HCT116 (cell line): ENCODE measurements at places on chromosomes 1 and 21. TPM values are rescaled to one million over a fixed set of nuclear protein-coding genes. Genes with fewer than 3 reads are reported as not detected.

DNA sequence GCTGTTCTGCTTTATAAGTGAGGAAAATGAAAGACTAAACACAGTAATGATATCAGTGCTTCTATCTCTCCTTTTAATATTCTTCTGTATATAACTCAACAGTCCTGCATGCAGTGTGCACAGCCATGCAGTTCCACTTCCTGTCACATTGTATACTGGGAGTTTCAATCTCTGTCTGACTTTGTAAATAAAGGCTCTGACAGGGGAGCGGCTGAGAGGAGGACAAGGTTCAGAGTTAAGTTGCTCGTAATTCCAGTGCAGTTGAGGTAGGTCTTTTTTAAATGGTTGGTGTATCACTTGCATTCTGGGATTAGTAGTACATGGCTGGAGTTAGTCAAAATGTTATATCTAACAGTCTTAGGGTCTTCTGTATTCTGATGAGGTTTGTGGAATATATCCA lies 264.5 kb downstream of the OLFM3 start:
- no peak for DNase-seq
- H3K4me3 ChIP-seq = no peak overlapping the region
- H3K27ac ChIP-seq = no peak overlapping the region
- no peaks in the 10 kb centered on the region for H3K4me1 ChIP-seq
- no peaks in the 10 kb centered on the region for H3K27me3 ChIP-seq
- no peaks in the 10 kb centered on the region for H3K36me3 ChIP-seq

The COL9A2 gene
- 2.4 TPM for total RNA-seq

The AMY2B gene
- 2.6 TPM for total RNA-seq

DNA sequence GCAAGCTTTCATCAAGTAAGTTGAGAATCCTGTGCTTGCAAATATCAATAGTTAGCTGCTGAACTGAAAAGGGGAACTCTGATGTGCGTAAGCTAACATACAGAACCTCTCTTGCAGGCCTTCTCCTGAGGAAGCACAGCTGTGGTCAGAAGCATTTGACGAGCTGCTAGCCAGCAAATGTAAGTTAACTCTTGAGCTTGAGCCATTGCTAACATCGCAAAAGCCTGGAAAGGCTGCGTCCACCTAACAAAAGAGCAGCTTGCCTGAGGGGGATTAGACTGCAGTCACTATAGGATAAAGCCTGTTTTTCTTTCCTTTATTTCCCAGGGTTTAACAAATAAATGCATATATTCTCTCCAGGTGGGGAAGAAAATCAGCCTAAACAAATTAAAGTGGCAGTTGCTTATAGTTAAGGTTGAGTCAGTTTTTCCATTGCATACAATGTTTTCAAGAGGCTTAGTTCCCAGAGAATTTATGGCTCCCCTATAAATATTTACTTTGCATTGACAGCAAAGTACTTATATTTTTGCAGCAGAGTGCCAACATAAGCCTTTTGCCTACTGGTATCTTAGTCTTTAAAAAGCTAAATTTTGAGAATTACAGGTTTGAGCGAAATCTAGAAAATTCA lies 1.5 kb downstream of the RGS2 start:
- H3K27me3 ChIP-seq = no peaks in the 10 kb centered on the region
- H3K4me1 ChIP-seq = peaks cover 37% of the 10 kb centered on the region
- H3K36me3 ChIP-seq = peaks cover 17% of the 10 kb centered on the region; the same call in 1 of the 2 replicates
- no peak for DNase-seq
- H3K4me3 ChIP-seq = peak overlapping the region; percentile 93; the same call in 1 of the 2 replicates

GRCh38 chr21:16376673-16377072 lies 646.9 kb downstream of the USP25 start:
- no peaks in the 10 kb centered on the region for H3K27me3 ChIP-seq
- no peaks in the 10 kb centered on the region for H3K4me1 ChIP-seq
- no peak overlapping the region for H3K4me3 ChIP-seq
- DNase-seq = no peak
- H3K27ac ChIP-seq = no peak overlapping the region
